ENCODE measurements at places on chromosomes 1 and 21.
A peak's percentile ranks its signal among the peaks of the same experiment; 100 is the strongest.

- DNase-seq = no peak
Measured at GRCh38 chr1:19635646-19636045, 8.5 kb upstream of the NBL1 start.

GRCh38 chr1:89667691-89668090, 34.8 kb downstream of the LRRC8C start:
- DNase-seq = no peak

DNA sequence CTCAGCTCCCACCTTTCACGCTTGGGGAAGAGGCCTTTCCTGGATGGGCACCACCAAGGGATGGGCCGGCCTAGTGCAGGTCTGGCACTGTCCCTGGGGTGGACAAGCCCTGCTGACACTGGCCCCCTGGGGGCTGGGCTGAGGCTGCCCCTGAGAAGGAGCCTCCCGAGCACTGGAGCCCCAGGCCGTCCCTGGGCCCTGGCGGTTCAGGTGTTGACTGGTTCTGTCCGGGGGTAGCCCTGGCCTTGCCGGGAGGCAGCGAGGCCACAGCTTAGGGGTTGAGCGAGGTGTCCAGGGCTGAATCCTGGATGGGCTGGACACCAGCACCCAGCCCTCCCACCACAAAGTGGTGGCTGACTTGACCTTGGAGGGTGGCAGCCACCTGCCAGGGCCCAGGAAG, 49.7 kb upstream of the ACTRT2 start:
- no peak for DNase-seq

- DNase-seq = no peak
Measured at GRCh38 chr1:47788761-47789160, 208.4 kb downstream of the TRABD2B start.

DNA sequence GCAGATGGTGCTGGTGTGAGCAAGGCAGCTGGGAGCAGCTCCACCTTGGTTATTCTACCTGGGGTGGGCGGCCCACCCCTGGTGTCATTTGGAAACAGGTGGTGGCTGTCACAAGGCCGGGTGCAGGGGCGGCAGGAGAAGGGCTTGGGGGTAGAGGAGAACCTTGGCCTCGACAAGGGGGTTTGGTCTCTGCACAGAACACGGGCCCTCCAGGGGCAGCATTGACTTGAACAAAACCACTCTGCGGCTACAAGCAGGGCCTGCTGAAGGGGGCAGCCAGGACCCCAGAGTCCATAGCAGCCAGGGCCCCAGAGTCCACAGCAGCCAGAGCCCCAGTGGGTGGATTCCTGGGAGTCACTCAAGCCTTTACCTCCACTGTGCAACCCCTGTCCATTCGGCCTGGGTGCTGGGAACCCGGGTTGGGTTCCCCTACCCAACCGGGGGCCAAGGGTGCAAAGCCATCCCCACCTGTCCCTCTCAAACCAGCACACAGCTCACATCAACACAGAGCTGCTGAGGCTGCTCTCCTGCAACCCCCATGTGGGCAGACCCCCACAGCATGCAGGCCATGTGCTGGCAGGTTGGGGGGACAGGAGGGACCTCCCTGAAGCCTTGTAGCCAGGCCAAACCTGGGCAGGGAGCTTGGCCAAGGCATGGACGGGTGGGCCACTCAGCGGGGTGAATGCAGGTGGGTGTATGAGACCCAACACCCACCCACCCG, 7.7 kb downstream of the TRIM11 start:
- DNase-seq = no peak

DNA sequence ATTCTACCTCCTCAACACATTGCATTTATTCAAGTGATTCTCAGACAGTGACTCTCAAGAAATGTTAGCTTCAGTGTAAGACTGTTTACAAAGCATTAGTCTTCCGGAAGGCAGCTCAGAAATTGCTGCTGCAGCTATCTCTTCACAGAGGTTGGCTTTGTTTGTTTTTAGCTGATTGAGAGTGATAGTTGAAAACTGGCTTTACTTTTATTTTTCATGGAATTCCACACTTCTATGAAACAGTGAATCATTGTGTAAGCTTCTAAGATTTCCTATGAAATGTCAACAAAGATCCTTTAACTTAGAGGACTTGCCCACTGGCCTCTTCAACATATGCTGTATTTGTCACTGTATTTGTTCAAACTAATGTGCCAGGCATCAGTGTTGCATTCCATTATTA, 121.3 kb downstream of the TNNI3K start:
- DNase-seq = no peak

- no peak for DNase-seq
Measured at GRCh38 chr1:216896146-216896545, 172.9 kb upstream of the ESRRG start.

DNA sequence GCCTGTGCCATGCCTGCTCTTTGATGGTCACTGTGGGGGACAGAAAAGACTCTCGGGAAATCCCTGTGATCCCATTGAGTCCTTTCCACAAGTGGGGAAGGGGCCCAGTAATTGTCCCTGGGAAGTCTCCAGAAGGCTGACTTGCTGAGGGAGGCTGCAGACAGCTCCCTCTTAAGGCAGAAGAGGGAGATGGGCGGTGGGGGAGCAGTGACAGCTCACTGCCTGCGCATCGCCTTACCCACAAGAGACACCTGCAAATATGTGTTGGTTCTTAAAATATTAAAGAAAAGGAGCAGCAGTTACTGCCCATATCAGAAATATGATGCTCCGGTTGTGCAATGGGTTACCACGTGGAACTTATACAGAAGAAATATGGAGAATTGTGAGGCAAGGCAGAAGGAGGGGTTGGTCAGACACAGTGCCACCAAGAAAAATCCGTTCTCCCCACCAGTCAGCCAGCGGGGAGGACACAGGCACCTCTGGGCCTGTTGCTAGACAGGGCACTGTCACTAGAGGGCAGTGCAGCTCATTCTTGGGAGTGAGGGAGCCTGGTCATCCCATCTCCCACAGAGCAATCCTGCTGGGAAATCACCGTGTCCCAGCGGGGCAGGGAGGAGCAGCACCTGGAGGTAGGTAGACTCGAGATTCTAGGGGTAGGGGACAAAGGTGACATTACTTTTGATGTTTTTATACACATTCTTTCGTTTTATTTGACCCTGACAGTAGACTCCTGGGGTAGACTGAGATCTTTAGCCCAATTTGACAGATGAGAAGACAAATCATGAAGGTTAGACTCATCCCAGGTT, 6.9 kb upstream of the CAMK1G start:
- DNase-seq = peak; percentile 73

- no peak for DNase-seq
Measured at GRCh38 chr1:156864796-156865195, 4.1 kb downstream of the NTRK1 start.

DNA sequence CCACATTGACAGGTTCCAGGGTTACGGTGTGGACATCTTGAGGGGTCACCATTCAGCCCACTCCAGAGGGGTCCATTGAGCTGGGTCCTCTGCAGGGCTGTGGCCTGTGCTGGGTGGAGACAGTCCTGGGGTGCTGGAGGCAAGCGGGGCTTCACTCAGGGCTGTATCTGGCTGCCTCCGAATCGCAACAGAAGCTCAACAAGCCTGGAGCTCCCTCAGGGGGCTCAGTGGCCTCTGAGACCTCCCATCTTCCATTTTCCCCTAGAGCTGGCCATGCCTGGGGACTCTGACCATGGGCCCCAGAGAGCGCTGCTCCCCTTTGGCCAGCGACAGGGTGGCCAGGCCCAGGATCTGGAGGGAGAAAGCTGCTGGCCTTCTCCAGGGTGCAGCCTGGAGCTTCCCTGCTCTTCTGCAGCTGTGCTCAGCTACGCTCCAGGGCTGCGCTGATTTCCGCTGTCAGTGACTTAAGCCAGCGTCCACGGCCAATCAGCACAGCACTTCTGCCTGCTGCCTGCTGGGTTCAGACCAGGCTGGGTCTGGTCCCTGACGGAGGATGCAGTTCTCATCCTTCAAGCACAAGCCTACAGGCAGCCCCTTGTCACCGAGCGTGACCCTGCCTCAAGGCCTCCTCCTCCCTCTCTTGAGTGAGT, 45.0 kb upstream of the ADARB1 start:
- no peak for DNase-seq

DNA sequence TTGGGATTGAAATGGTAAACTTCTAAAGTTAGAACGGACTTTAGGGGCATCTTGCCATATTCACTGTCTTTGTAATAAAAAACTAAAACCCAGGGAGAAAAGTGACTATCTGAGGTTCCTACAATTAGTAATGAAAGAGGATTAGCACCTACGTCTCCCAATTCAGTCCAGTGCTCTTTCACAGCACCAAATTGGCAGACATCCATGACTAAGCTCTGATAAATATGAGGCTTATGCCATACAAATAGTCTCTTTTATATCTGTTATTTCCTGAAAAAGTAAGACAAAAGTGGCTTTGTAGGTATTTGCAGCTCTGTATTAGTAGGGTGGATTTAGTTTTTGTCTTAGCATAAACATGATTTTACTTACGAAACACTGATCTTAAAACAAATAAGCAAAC, 315.0 kb upstream of the NRIP1 start:
- no peak for DNase-seq

DNA sequence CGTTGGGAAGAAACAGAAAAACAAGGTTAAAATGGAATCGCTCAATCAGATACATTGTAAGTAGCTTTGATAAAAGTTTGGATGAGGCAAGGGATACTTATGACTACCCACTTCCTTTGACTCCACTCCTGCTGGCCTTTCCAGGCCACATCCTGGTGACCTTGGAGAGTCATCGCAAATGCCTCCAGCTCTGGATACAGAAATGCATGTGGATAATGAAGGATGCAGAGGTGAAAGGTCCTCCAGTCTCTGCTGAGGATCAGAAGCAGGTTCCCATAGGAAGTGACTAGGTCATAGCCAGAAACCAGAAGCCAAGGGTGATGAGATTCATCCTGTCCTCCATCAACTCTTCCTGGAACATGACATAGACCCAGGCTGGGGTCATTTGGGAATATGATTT, 6.2 kb upstream of the CAMK1G start:
- no peak for DNase-seq

DNA sequence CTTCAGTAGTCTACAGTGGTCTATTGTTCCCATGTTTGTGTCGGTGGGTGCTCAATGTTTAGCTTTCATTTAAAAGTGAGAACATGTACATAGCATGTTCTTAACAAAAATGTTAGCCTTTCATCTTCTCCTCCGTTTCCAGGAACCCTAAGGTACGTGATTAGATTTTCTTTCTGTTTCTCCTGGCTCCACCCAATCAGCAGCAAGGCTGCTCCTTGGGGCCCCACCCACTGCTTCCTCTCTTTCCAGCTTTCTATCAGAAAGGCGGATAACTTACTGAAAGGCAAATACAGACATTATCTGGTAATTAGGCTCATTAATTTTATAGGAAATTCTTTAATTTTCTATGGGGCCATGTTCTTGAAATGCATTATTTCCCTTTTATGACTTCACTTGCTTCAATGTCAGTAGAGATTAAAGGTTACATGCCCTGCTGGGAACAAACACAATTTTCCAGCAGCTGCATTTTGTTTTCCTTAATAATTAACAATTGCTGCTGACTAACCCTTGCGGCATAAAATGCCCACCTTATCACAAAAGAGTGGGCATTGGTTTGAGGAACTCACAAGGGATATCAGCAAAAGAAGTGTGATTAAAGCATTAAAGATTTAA, 324.9 kb upstream of the SNX7 start:
- no peak for DNase-seq

GRCh38 chr1:237998581-237998980, 107.9 kb upstream of the ZP4 start:
- no peak for DNase-seq

- peak; percentile 16 for DNase-seq
Measured at GRCh38 chr21:45970674-45971615, 10.6 kb upstream of the COL6A1 start.

GRCh38 chr1:241330619-241331327, 26.2 kb downstream of the RGS7 start:
- no peak for DNase-seq

DNA sequence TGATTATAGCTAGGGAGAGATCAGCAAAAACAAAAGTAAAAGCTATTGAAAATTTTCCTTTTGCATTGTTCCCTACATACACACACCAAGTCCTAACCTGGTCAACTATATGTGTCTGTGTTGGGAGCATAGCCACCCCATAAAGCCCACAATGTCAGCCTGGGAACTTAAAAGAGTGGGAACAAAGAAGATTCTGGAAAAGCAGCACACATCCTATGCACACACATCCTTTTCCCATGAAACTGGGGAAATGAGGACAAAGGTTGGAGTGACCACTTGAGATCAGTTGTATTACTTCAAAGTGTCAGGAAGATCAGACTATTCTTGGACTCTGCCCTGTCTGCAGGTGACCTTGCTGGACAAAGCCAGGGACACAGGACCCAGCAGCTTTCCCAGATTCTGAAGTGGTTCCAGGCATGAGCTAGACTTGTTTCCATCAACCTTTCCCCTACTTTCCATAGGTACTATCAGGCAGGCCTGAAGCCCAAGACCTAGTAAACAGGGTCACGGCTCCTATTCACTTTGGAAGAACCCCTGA, 15.9 kb downstream of the TXNIP start:
- no peak for DNase-seq

DNA sequence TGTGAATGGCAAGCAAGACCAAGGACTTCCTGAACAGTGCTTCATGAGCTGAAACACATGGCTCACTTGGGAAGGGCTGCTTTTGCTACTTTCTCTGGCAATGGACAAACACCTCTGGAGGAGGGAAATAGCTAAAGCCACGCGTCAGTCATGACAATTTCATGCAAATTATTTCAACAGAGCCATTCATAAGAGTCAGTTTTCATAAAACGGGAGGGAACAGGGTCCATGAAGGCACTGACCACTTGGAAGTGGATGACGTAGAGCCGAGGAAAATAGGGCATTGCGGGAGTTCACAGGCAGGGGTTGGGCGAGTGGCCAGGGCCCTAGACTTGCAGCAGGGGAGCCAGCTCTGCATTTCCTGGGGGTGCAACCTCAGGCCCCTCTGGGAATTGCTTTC, 43.9 kb downstream of the SDC3 start:
- no peak for DNase-seq

GRCh38 chr1:209544098-209544497, 39.4 kb upstream of the CAMK1G start:
- no peak for DNase-seq

DNA sequence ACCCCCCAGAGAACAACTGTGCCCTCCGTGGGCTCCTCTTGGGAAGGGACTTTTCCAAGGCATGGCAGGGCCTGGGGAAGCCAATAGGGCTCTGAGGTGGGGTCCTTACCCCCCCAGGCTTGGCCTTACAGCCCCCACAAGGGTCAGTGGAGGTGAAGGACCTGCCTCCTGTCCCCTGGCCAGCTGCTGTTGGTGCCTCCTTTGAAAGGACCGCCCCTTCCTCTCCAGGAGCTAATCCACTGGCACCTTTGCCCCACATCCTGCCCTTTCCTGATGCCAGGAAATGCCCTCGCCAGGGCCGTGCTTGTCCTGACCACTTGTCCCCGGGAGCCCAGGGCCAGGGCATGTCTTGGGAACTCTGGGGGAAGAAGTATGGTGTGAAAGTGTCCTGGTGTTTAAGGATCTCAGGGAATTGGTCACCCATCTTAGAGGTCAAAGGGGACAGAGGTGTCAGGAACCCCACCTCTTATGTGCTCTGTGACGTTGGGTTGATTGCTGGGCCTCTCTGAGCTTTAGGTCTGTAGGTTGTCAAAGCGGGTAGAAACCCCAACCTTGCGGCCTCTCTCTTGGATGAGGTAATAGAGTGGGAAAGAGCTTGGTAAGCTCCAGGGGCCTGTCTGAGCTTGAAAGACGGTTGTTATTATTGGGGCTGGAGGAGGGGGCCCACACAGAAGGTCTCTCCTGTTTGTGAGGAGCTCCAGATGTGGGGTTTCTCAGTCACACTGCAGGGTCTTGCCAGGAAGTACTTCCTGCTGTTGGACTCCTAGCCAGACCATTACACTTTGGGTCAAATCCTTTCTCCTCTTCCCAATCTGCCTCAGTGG, 2.8 kb downstream of the KCNQ4 start:
- no peak for DNase-seq

GRCh38 chr1:237736372-237737029, 154.2 kb downstream of the ZP4 start:
- peak; percentile 17 for DNase-seq

- DNase-seq = no peak
Measured at GRCh38 chr21:44043613-44044012, 31.5 kb downstream of the TRAPPC10 start.

All from RKO (cell line).